ENCODE measurements at places on chromosomes 5 and 9.

- peak; percentile 63 for DNase-seq
Measured at GRCh38 chr9:130240410-130241197, 25.0 kb upstream of the HMCN2 start.

GRCh38 chr9:83410701-83411100 lies 127.5 kb downstream of the FRMD3 start:
- DNase-seq, result no peak

DNA sequence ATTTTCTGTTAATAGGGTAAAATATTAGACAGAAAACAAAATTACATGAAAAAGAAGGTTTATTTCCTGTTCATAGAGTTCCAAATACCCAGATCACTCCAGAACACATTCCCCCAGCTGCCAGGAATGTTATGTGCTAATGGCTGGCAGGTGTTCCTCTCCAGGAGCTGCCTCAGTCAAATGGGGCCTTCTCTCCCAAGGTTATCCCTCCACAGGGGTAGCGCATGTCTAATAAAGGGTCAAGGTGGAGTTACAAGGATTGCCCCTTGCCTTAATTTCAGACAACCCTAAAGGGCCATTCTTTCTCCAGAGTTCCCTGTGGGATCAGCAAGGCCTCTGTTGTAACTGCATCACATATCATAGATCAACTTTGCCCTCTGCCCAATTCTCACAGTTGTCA lies 148.6 kb upstream of the PLPPR1 start:
- DNase-seq, result no peak

- DNase-seq, result peak; percentile 59
Measured at GRCh38 chr9:128420651-128421481, at the start of gene CERCAM. Gene CERCAM (plus strand): TSS chr9:128420857. CDS start chr9:128420878, 21 bp downstream.
